BE2C (cell line): ENCODE measurements at places on chromosomes 1 and 21.

GRCh38 chr1:200845360-200845759, 27.4 kb upstream of the GPR25 start:
- DNase-seq, result no peak

DNA sequence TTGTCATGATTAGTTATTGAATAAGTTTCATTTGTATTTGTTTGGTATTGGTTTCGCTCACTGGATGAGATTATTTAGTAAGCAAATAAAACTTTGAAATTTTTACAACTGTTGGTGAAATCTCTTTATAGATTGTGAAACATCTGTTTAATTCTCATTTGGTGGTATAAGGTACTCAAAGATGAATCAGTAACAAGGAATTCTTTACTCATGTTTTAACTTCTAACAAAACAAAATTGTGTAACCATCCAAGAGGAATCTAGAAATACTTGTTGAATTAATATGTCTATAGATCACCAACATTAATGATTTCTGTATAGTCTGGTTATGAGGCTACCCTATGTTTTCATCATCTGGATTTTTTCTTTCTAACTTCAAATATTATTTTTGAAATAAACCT, 62.8 kb upstream of the USP25 start:
- DNase-seq, result no peak

DNA sequence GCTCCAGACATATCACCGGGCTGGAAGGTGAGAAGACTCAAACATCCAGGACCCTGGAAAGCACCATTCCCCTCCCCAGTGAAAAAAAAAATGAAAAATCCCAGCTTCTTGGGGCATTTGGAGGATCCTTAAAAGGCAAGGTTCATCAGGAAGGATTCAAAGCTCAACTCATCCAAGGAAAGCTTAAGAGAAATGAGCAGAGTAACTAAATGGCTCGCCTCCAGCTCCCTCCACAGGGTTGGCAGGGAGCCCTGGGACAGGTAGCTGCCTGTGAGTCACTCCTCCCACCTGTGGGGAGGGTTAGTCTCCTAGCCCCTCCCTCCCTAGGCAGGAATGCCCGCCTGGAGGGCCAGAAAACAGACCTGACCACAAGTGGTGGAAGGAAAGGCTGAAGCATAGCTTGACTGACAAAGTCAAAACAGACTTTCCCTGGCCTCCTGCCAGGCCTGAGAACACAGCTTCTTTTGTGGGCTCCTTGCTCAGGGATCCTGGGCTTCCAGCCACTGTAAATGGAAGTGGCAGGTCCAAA, 712 bp upstream of the LAMB3 start:
- peak; percentile 39 for DNase-seq

GRCh38 chr1:30194741-30195423, 528.5 kb downstream of the MATN1 start:
- no peak for DNase-seq

DNA sequence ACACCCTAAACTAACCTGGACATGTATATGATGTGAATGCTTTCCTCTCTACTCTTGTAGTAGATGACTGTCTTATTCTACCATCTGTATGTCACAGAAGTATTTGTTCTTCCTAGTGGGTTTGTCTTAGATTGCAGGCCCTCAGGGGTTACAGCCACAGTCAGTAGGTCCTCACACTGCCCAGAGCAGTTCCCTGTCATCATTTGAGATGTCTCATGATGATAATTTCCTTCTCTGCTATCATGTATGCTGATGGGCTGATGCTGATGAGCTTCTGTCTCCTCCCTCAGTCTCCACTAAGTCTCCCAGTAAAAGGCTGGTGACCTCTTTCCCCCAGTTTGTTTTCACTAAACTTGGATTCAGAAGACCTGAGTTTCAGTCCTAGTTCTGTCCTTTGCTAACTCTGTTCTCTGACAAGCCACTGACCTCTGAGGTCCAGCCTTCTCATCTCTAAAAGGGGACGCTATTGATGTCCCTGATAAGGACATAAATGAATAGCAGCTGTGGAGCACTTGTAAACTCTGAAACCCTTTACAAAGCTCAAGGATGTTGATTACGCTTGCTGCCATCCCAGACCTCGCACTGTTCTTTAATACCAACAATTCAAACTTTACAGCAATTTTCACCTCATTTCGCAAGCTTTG, 3.1 kb upstream of the ETV3 start:
- no peak for DNase-seq

DNA sequence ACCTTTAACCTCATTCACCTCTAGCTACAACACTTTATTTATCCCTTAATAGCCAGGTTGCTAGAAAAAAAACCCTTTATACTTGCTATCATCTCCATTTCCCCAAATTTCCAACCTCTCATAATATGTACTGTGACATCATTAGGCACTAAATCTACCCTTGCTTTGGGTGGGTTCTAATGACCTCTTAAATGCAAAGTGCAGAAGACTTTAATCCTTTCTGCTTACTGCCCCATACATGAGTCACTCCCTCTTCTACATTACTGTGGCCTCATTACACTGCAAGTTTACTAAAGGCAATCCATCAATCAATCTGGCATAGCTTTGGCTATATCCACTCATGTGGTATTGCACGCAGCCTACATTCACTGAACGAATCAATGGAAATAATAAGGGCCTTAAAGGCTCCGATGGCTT, 353.3 kb downstream of the SMYD3 start:
- DNase-seq, result no peak

- DNase-seq, result no peak
Observed at GRCh38 chr1:96076589-96076988, 645.0 kb upstream of the PTBP2 start.

DNA sequence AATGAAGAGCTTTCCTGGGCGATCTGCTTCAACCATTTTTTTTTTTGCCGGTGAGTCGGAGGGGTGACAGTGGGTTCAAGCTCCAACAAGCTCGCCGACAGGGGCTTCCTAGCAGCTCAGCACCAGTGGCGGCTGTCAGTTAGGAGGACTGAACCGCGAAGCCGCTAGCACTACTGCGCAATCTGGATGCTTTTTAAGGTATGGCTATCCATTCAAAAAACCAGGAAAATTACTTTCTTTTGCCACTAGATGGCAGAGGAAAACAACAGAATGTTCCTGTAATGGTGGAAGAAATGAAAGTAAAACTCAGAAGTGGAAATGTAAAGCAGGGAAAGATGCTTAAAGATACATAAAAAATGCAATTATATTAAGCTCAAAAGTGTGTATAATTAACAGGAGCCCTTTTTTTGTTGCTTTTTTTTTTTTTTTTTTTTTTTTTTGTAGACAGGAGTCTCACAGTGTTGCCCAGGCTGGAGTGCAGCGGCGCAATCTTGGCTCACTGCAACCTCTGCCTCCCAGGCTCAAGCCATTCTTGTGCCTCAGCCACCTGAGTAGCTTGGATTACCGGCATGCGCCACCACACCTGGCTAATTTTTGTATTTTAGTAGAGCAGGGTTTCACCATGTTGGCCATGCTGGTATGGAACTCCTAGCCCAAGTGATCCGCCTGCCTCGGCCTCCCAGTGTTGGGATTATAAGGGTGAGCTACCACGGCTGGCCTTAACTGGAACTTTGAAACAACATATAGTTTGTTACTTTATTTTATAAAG, 8.5 kb downstream of the KYAT3 start:
- no peak for DNase-seq

DNA sequence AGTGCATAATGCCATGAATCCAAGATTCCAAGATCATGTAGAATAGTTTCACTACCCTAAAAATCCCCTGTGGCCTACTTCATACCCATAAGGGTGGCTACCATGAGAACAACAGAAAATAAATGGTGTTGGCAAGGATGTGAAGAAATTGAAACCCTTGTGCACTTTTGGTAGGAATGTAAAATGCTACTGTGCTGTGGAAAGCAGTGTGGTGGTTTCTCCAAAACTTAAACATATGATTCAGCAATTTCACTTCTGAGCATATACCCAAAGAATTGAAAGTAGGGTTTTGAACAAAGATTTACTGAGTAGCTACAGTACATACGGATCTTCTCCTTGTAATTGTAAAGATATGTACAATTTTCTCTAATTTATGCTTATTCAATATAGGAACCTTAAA, 16.0 kb downstream of the FNBP1L start:
- no peak for DNase-seq

DNA sequence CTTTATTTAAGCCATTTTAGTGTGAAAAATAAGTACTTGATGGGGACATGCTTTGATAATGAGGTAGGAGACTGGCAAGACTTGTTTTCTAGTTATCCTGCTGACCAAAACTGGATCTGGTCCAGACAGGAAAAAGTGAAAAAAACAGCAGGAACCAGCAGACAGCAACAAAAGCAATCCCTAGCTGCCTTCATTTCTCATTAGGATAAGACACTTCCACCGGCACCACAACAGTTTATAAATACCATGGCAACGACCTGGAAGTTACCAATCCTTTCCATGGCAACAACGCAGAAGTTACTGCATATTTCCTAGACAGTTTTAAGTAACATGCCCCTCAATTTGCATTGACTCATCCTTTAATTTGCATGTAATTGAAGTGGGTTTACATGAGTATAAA, 993.8 kb upstream of the NCAM2 start:
- no peak for DNase-seq

- no peak for DNase-seq
Observed at GRCh38 chr1:45573231-45573804, 10.5 kb upstream of the NASP start.
